AG08396 (cell line): ENCODE measurements at places on chromosomes 5 and 9.

GRCh38 chr5:151463137-151464029 lies 16.0 kb downstream of the SLC36A1 start:
- DNase-seq: no peak

GRCh38 chr9:136840877-136841645 lies 1.2 kb upstream of the AJM1 start:
- peak; percentile 74 for DNase-seq

DNA sequence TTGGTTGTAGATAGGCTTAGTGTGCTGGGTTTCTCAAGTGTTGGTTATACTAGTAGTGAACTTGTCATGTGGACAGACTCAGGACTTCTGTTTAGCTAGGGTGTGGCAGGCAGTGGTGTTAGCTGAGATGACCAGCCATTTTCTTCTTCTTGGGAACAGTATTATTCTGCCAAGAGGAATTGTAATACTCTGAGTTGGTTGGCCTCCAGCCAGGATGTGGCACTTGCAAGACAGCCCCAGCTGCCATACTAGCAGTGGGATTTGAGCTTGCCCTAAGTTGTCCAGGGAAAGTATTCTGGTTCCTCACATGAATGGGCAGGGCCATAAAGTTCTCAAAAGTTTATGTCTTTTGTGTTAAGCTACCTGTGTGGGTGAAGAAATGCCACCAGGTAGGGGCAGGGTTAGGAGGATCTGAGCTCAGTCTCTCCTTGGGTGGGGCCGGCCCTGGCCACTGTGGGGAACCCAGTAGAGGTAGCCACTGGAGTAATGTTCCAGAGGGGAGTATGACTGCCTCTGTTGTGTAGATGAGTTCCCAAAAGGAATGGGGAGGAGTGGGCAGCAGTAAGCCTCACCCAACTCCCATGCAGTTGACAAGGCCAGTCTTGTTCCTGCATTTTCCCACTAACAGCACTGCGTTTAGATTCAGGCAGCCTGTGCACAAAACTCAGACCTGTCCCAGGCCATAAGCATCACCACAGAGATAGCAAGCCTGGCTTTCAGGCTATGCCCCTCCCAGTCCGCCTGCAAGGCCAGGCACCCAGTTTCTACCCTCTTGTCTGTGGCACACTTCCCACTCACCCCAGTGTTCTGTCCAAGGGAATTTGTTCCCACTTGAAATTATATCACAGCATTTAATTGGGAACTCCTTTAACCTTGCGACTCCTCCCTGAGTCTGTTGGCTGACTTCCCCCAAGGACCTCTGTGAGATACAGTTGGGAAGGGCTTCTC lies 250.7 kb downstream of the ANXA1 start:
- DNase-seq: no peak

DNA sequence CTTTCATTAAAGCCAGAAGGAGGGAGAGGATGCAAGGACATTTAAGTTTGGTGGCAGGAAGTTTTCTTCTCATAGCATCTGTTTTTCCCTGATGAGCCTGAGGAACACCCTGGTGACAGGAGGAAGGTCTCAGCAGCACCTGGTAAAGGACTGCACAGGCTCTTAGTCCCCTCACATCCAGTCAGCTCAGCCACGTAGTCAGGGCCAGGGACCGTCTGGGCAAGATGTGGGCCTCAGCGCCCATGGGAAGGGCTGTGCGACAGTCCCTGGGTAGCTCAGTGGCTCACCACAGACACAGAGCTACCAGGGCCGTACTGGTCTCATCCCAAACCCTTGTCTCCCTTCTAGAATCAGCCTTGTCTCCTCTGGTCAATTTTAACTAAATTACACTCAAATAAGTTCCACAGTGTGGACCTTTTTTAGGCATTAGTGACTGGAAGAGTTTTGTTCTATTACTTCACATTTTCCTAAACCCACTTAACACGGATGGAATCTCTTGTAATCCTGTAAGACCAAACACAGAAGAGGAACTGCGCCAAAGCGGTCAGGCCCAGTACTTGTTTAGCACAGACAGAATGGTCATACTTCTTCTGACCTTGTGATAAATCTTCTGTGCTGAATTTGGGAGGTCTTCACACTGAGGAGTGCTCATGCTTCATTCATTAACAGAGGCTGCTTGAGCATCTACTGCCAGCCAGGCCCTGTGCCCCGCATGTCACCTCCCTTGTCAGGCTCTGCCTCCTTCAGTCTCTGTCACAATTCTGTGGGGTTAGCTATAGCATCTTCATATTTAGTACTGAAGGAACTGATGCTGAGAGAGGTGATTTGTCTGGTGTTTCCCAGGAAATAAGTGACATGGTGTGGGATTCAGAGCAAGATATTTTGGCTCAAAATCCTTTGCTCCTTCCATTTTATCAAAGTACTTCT lies 91.4 kb downstream of the ANGPTL2 start:
- DNase-seq: no peak

GRCh38 chr5:2566284-2566683 lies 185.2 kb downstream of the IRX2 start:
- DNase-seq: no peak

- no peak for DNase-seq
Measured at GRCh38 chr9:129126749-129127618, 15.8 kb downstream of the PTPA start.

GRCh38 chr9:135034106-135034505 lies 53.4 kb upstream of the OLFM1 start:
- no peak for DNase-seq

- no peak for DNase-seq
Measured at GRCh38 chr5:135312255-135312935, 86.6 kb downstream of the MACROH2A1 start.

GRCh38 chr9:105079457-105079856 lies 151.5 kb upstream of the ABCA1 start:
- no peak for DNase-seq

DNA sequence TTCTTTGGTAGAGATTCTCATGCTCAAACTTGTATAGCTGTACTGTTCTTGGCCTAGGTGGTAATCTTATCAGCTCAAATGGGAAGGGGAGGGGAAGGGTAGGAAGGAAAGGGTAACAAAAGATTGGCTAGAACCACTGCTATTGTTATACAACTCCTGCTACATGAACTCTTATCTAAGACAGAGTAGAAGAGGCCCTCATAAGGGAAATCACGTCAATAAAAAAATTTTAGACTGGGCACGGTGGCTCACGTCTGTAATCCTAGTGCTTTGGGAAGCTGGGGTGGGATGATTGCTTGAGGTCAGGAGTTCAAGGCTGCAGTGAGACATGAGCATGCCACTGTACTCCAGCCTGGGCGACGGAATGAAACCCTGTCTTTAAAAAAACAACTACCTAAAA lies 15.9 kb downstream of the STOM start:
- DNase-seq: no peak

DNA sequence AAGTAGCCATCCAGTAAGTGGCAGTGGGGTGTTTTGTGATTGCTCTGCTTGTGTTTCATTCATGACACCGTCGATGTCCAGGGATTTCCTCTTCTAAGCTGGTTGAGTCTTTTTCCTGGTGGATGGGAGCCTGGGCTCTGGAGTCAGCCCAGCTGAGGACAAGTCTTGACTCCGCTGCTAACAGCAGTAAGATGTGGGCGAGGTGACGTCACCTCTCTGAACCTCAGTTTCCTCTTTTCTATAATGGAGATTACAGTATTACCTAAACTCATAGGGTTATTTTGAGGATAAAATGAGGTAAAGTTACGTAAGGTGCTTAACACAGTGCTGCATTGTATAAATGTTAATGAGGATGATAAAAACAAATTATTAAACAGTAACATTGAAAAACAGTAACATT lies 21.3 kb downstream of the FGF1 start:
- no peak for DNase-seq

- DNase-seq: peak; percentile 28
Measured at GRCh38 chr5:83711982-83712601, 8.6 kb downstream of the HAPLN1 start.

DNA sequence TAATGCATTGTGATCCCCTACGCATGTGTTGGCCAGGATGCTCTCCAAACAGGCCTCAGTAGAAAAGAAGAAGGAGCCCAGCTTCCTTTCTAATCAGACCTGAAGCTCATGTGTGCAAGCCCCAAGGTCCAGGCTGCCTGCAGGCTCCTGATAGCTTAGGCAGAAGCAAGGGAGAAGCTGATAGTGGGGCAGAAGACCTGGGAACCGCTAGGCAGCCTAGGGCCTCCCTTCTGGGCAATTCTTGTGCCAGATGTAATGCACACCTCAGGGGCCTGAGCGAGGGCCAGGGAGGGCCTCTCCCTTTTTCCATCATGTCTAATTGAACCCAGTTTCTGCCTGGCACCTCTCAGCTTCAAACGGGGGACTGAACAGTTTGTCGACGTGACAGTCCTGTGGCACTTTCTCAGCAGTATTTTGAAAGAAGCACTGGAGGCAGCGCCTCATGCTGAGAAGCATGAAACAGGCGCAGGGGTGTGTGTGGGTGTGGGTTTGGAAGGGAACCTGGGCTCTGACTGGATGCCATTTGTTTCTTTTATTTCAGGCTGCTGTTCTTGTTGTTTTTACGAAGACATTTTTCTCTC lies 212.8 kb downstream of the PIK3R1 start:
- no peak for DNase-seq

DNA sequence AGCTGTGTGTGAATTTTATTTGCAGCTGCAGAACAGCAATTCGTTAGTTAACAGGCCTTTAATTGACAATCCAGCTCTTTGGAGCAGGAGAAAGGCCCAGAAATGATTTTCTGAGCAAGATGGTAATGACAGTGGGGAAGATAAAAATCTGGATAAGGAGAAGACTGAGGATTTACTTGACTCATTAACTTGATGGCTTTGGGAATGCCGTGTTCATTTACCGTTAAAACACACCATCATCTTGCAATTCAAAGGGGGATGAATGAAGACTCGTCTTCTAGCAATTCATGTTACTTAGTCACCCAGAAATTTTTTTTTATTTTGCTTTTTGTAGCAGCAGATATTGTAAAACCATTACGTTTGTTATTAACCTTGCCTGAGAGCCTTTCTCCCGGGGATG lies 52.0 kb downstream of the PTTG1 start:
- no peak for DNase-seq

- no peak for DNase-seq
Measured at GRCh38 chr9:32247168-32247567, 137.3 kb upstream of the ACO1 start.

DNA sequence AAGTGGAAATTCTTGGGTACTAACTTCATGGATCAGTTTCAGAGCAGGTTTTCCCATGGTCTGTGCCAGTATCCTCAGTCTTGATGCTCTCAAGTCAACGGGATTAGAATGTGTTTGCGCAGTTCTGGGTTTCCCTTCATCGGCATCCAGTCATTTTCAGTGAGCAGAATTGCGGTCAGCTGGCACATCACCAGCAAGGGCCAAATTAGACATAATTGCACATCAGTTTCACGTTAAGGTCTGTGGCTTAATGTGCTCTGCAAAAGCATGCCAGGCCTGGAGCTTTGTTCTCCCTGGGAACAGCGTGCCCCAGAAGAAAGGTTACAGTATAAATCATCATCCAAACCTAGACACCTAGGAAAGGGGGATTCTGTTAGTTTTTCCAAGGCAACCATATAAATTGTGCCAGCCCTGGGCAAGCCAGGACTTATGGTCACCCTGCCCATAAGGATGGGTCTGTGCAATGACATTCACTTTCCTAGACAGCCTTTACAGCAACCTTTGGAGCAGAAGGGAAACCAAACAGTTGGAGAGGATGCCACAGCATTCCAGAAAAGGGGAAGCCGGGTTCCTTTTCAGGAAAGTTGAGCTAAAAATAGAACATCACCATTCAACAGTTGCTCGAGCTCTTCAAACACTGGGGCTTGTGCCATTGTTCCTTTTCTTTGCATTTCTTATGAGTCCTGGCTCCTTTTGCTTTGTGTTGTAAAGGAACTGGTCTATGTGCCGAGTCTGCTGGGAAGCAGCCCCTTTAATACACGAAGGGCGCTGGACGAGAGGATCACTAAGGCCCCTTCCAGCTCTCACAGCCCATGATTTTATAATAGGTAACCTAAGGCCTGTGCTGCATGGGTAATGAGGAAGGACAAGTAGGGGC lies 23.1 kb downstream of the IQGAP2 start:
- DNase-seq: no peak
